ENCODE measurements at places on chromosomes 5 and 9.

GRCh38 chr5:148880197-148880596, 53.8 kb downstream of the ADRB2 start:
- DNase-seq, result no peak

DNA sequence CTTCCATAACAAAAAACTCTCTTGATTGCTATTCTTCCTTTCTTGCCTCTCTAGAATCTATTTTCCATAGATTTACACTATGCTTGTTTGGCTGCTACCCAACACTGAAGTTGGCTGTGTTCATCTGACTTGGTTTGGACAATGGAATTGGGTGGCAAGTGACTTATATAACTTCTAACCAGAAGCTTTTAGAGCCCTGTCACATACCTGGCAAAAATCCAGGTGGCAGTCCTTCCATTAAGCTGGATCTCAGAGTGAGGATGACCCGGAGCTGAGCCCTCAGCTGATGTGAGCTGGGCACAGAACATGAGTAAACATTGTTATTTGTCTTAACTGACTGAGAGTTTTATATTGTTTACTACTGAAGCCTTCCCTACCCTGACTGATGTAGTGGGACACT, 225.7 kb downstream of the TLR4 start:
- DNase-seq, result no peak

GRCh38 chr9:78562021-78562420, 265.1 kb downstream of the PSAT1 start:
- no peak for DNase-seq

- DNase-seq, result no peak
Measured at GRCh38 chr9:127698386-127698785, 8.4 kb upstream of the CFAP157 start.

GRCh38 chr5:142046191-142046590, 33.4 kb upstream of the GNPDA1 start:
- DNase-seq, result no peak

DNA sequence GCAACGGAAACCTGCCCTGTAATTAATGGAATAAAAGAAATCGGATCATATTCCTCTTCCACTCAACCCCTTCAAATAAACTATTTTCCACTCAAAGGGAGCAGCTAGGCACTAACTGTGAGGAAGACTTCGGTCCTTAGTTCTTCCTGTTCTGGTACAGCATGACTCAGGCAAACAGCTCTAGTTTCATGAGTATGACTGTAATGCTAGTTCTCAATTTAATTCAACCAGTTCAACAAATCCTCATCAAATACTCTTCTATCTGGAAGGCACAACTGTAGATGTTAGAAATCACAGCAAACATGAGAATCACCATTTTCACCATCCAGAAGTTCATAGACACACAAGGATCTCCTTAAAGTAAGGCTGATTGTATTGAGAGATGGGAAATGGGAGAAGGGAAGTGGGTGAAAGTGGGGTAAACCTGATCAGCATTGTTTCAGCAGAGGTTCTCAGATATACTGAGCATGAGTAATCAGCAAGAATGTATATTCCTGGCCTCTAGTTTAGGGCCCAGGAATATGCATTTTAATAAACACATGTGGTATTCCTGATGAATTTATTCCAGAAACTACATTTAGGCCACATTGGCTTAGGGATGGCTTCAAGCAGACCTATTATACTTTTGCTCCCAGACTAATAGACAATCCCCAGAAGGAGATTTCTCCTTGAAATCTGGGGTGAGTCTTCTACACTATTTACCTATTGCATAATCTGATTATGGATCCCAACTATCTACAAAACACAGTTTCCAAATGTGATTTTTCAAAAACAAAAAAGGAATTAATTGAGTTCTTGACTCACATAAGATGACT, 141.1 kb upstream of the SLC12A2 start:
- no peak for DNase-seq

GRCh38 chr5:54658010-54658409, 140.5 kb downstream of the SNX18 start:
- DNase-seq, result no peak

DNA sequence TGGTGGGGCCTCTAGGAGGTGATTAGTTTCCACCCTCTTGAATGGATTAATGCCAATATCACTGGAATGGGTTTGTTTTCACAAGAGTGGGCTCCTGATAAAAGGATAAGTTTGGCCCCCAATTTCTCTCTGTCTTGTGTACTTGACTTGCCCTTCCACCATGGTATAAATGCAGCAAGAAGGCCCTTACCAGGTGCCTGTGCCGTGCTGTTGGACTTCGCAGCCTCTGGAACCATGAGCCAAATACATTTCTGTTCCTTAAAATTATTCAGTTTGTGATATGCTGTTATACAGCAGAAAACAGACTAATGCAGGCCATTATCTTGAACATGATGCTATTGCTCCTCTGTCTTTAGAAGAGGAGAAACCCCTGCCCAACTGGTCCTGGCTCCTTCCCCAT, 17.8 kb upstream of the BRD3 start:
- DNase-seq, result no peak

- no peak for DNase-seq
Measured at GRCh38 chr9:35341585-35341984, 148.3 kb upstream of the RUSC2 start.

DNA sequence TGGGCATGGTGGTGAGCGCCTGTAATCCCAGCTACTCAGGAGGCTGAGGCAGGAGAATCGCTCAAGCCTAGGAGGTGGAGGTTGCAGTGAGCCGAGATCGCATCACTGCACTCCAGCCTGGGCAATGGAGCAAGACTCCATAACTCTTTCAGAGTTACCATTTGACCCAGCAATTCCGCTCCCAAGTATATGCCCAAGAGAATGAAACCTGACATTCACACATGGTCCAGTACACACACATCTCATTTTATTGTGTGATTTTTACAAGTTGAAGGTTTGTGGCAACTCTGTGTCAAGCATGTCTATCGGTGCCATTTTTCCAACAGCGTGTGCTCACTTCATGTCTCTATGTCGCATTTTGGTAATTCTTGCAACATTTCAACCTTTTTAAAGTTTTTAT, 24.9 kb upstream of the FIBCD1 start:
- DNase-seq, result no peak

DNA sequence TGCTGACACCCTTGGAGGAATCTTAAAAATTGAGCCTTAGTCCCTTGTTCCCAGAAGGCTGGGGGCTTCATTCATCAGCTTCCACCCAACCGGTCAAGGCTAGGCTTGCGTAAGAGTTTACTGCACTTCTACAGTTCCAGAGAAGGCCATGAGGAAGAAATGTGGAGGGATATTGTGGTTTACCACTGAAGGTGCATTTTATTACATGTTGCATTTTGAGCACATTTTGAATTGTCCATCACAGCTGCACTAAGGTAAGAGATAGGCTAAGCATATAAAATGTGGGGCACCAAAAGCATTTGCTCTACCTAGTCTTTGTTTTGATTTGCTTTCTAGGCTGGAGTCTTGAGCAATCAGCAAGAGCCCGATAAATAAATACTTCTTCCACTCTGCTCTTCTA, 167.1 kb upstream of the PAPPA start:
- no peak for DNase-seq

GRCh38 chr5:77222722-77223121, 12.2 kb downstream of the PDE8B start:
- DNase-seq, result no peak

GRCh38 chr9:82829818-82830217, 233.1 kb downstream of the RASEF start:
- no peak for DNase-seq

- DNase-seq, result no peak
Measured at GRCh38 chr5:179927824-179928223, 20.1 kb upstream of the TBC1D9B start.

DNA sequence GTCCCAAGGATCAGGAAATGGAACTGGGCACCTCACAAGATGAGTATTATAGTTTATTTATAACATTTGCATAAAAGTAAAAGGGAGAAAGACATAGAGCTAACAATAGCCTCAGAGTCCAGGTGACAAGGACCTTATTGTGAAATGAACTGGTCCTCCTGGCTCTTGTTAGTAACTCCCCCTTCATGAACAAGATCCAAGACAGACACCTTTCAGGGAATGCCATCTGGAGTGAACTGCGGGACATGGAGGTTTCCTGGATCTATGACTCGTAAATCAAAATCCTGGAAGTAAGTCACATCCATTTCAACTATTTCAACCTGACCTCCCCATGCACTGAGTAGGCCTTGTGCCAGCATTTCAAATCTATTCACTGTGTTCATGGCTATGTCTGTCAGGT, 129.5 kb upstream of the GAS1 start:
- DNase-seq, result no peak

GRCh38 chr5:9480499-9480898, 65.4 kb downstream of the SEMA5A start:
- no peak for DNase-seq

DNA sequence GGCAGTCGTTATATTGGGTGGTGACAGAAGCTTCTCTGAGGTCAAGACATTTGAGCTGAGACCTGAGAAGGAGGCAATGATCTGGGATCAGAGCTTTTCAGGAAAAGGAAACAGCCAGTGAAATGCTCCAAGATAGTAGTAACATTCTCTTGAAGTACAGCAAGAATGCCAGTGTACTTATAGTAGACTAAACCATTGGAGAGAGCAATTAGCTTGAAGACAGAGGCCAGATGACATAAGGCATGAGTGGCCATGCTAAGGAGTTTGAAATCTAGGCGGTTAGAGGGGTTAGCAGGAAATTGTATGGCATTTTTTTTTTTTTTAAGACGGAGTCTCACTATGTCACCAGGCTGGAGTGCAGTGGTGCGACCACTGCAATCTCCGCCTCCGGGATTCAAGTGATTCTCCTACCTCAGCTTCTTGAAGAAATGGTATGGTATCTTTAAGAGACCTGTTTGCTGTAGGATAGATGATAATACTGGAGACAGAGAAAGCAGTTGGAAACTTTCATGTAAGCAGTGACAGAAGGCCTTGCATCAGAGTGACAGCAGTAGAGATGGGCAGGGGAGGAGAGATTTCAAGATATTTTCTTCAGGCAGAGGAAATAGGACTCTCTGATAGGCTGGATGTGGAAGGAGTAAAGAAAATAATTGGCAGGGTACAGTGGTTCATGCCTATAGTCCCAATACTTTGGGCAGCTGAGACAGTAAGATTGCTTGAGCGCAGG, 482.2 kb upstream of the PAPPA start:
- DNase-seq, result no peak

DNA sequence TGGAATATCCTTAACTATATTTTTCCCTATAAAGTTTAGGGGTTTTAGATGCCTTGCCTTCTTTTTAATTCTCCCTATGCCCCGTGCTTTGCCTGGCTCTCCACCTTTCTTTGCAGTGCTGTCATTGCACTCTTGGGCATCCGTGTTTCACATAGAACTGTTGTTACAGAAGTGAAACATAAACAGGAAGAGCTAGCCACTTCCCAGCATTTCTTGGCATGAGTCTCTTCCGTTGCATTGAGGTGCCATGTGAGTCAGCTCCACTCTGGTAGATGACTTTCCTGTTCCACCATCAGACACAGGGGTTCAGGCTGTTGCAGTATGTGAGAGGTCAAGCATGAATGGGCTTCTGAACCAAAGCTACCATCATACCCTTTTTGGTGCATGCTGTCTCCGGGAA, 73.4 kb downstream of the ANGPTL2 start:
- no peak for DNase-seq

DNA sequence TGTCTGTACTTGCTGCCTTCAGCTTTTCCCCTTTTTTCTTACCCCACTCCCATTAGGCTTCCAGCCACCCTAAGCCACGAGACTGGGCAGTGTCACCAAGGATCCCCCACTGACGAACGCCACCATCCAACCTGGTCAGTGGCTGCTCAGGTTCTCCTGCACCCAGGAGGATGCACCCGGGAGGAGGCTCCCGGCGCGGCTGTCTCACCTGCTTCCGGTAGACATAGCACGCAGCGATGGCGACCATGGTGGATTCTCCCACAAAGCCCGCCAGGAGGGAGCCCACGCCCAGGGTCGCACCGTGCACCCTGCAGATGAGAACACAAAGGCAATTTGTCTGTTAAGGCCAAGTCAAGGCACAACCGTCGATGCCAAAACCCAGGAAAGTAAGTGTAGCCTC, 48.1 kb downstream of the OTULIN start:
- no peak for DNase-seq

- DNase-seq, result no peak
Measured at GRCh38 chr5:111755942-111756381, 1.0 kb downstream of the NREP start.

DNA sequence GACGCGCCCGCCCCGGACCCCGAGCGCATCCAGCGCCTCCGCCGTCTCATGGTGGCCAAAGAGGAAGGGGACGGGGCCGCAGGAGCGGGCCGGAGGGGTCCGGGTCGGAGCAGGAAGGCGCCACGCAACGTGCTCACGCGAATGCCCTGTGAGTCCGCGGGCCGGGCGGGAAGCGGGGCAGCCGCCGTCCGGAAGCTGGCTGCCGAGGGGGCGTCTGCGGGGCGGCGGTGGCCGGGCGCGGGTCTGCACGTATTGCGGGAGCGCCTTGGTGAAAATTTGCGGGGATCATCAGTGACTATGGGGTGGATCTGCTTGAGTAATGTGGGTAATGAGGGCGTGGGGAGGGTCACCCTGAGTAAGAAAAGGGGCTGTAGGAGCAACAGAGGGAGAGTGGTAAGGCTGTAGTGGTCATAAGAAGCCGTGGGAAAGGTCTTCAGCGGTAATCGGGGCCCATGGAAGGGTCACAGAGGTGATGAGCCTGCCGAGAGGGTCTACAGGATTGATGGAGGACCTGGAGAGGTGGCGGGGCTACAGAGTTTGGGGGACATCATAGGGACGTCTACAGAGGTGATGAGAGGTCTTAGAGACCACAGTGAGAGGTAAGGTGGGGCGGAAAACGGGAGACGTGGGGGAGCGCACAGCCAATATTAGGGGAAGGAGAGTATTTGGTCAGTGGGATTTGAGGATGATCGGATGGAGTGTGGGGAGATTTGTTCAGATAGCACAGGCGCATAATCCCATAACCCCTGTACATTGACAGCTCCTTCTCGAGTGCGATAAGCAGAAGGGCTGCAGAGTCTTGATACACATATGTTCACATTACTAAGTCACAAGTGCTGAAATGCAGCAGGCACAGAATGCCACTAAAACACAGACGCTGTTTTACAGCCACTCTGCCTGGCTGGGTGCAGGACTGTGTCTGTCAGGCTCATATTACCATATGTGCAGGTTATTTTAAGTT, 819 bp downstream of the LSM11 start:
- DNase-seq, result no peak

DNA sequence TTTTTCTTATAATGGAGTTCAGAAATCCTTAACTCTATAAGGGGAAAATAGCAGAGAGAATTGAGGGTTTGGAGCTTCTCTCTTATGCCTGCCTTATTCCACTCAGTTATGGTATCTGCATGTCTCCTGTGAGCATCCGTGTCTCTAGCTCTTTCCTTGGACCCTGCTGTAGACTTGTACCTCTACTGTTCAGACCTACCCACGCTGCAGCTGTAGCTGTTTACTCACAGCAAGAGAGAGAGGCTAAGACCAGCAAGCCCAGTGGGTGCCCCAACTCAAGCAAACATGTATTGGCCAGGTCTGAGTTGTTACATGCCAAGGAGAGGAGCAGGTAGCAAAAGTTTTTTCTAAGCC, 7.1 kb upstream of the PCSK1 start:
- no peak for DNase-seq

DNA sequence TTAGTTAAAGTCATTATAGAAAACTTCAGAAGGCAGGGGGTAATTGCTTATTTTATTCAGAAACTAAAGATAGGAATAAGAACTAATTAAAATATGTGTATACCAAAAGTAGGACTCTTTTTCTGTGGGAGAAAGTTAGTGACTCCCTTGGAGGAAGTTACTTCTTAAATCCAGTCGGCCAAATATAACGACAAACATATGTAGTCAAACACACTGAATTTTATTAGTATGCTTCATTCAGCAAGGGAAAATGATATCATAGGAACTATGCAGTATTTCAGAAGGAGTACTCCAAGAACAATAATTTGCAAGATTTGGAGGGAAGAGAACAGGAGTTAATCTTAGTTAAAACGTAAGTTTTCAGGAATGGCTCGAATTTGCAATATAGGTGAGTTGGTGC, 432.6 kb downstream of the CYLC2 start:
- DNase-seq, result no peak
